NCI-H748 treated with DMSO at 0.1 percent for 48 hours (cell line): ENCODE measurements at places on chromosomes 12 and 14.

DNA sequence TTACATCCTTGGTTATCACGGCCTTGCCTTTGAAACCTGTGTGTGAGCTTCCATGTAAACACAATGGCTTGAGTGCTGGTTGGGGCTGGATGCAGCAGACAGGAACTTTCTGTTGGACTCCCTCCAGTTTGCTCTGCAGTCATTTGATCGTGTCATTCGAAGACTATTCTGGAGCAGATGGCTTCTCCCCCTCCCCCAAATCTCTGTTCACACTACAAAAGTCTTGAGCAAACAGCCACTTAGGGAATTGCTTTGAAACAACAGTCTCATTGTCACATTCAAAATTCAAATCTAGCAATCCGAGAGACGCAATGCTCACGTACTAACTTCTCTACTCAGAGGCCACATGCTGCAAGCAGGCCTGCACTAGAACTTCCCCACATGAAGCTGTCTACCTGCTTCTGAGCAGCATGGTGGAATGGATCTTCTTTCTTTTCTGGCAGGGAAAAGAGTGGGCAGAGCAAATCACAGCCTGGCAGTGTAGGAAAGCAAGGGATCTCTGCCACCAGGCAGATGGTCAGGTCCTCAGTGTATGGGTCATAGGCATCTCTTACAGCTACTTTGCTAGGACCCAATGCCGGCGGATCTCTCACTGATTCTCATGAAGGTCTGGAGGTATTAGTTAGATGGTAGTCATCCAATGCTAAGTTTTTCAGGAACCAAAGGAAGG is 214.2 kb downstream of the PPM1H start:
- DNase-seq, result no peak

- DNase-seq, result no peak
Measured at GRCh38 chr14:25046301-25046943, 3.5 kb downstream of the STXBP6 start.

GRCh38 chr14:45123271-45123670 is 11.0 kb downstream of the FKBP3 start:
- DNase-seq, result no peak

GRCh38 chr12:132285991-132286681 is 43.3 kb downstream of the GALNT9 start:
- no peak for DNase-seq

DNA sequence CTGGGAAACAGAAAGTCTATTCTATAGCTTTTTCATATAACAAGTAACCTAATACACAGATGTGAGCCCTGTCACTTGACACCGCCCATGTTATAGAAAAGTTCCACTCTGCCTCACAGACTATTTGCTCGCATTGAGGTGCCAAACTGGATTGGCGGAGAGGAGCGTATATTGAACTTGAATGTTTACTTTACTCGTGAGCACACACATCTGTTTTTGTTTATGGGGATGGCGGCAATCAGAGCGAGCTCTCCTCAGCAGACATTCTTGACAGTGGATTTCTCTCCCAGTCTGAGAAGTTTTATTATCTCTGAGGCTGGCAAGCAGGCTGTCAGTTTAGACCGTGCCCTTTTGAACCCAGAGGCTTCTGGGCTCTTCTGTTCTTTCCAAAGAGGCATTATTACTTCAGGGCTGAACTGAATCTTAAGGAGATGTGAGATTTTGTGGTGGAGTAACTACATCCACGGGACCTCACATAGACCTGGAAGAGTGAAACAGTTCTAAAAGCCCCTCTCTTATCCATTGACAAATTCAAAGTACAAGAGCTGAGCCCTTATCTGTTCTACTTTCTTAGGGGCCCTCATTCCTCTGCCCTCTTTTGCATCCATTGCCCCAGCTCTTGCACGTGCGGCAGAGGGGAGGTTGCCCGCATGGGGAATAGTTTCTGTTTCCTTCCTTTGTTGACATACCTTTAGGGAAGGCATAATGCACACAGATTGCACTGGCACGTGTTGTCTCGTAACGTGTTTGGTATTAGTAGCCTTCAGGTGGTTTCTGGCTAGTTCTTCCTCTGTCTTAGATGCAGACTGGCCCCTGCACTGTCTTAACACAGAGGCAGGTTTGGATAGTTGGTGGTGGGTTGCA is 68.2 kb downstream of the DRAM1 start:
- DNase-seq, result peak; percentile 62

- peak; percentile 86 for DNase-seq
Measured at GRCh38 chr14:41609704-41610183, 3.1 kb downstream of the LRFN5 start.

GRCh38 chr12:46124132-46124847 is 133.9 kb upstream of the SCAF11 start:
- no peak for DNase-seq

- DNase-seq, result no peak
Measured at GRCh38 chr12:110424237-110424636, 20.7 kb upstream of the ANAPC7 start.

GRCh38 chr12:12406762-12407161 is 49.9 kb downstream of the BORCS5 start:
- no peak for DNase-seq

DNA sequence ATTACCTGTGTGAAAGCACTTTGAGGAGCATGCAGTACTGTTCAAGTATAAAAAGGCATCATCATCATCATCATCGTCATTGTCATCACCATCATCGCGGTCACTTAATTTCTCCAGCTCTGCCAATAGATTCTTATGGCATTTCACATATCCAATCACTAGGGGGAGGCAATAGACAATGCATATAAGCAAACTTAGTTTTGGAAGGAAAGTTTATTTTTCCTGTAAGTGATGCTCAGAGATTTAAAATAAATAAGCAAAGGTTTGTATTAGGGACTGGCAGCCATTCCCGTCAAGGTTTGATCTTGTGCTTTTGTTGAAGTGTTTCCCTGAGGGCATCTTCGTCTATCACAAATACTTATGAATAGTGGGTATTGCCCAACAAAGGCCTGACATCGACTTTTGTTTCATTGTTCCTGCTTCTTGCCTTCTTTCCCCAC is 127.4 kb downstream of the KTN1 start:
- DNase-seq, result peak; percentile 32

GRCh38 chr14:81837304-81837703 is 303.7 kb upstream of the SEL1L start:
- no peak for DNase-seq

GRCh38 chr14:71380271-71380670 is 473.0 kb downstream of the PCNX1 start:
- DNase-seq, result no peak

GRCh38 chr12:89556976-89557375 is 31.1 kb upstream of the POC1B start:
- no peak for DNase-seq

DNA sequence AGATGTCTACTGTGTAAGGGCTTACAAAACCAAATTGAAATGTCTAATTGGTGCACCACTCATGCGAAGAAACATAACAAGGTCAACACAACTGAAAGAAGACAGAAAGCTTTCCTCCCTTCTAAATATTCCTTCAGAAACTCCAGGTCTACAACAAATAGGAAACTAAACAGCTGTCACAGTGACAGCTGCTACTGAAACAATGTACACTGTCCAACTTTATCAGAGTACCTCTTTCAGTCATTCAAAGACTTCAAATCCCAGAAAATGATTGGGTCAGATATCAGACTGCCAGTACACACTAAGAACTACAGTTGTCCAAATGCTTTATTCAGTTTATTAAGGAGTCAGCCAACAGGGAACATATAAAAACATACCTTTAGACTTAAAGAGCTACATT is 35.2 kb downstream of the CEP128 start:
- DNase-seq, result no peak

GRCh38 chr12:119181944-119182343 is 3.2 kb downstream of the HSPB8 start:
- no peak for DNase-seq

DNA sequence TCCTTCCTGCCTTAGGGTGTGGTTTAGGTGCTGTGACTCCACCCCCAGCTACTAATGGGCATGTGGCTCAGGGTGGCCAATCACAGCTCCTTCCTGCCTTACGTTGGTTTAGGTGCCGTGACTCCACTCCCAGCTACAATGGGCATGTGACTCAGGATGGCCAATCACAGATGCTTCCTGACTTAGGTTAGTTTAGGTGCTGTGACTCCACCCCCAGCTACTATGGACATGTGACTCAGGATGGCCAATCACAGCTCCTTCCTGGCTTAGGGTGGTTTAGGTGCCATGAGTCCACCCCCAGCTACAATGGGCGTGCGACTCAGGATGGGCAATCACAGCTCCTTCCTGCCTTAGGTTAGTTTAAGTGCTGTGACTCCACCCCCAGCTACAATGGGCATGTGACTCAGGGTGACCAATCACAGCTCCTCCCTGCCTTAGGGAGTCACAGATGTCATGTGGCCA is 163.9 kb downstream of the TBX5 start:
- DNase-seq, result no peak

DNA sequence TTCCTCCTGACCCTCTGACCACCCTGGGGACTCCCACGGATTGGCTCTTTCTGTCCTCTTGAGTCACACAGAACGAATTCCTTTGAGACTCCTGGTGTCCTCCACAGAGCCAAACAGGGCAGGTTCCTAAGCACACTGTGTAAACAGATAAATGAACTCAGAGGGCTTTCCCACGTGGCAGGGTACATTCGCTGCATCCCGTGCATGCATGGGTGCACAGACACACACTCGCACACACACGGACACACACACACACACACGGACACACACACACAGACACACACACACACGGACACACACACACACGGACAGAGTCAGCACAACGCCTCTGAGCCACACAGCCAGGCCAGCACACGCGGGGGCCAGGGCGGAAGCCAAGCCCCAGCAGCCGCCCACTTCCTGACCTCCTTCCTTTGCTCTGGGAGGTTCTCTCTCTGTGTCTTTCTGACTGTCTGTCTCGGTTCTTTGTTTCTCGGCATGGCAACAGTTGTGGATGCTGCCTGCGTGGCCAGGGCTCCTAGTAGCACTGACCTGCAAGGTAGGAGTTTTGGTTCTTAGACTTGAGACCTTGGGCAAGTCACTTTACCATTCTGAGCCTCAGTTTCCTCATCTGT is 706 bp downstream of the CRACR2A start:
- DNase-seq, result no peak

DNA sequence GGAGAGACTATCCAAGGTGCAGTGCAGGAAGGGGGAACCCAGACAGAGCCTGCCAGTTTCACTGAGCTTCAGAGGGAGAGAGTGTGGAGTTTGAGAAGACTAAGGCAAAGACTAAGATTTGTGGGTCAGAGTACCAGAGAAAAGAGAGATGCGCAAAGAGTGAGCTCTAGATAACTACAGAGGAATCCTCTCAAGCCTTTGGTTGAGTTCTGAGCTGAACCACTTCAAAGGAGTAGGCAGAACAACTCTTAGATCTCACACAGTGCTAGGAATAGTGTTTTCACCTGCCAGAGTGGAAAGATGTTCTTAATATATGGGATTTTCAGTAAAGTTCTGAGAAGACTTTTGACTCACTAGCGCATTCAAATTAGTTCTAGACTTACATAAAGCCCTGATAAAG is 10.7 kb upstream of the M6PR start:
- no peak for DNase-seq

GRCh38 chr12:124294780-124295341 is at the start of gene RFLNA:
Gene RFLNA (plus strand): TSS chr12:124295093. CDS start chr12:124295430, 337 bp downstream.
- no peak for DNase-seq

DNA sequence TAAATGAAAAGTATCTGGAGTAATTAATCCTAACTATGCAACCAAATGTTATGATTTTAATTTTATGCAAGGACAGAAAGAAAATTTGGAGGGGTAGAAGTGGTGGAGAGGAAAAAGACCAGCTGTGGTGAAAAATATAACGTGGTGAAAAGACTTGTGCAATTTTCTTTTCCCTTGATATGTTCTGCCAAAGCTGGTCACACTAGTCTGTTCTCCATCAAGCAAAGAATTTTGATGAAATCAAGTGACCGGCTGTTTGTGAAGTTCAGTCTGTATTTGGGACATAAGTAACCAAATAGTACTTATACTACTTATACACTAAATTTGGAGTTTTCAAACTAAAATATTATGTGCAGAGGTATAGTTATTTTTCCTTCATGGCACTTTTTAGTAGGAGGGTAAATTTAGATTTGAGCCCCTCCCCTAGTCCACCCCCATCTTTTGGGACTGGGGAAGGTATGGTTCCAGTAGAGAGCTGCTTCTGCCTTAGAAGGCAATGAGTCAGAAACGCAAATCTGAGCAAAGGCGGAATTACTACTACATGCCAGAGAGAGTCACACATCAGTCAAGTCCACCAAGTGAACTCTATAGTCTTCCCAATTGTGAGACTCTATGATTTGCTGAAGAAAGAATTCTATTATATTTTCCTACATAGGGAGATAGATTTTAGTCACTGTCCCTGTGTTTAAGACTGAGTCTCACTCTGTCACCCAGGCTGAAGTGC is 229.7 kb downstream of the SLC25A21 start:
- no peak for DNase-seq

GRCh38 chr12:128170181-128170580 is 96.8 kb upstream of the TMEM132C start:
- DNase-seq, result no peak

- DNase-seq, result no peak
Measured at GRCh38 chr12:112988224-112988623, 9.9 kb downstream of the OAS2 start.

- DNase-seq, result no peak
Measured at GRCh38 chr12:120920178-120920577, 16.0 kb upstream of the SPPL3 start.

GRCh38 chr12:74454109-74454508 is 83.5 kb upstream of the ATXN7L3B start:
- no peak for DNase-seq

DNA sequence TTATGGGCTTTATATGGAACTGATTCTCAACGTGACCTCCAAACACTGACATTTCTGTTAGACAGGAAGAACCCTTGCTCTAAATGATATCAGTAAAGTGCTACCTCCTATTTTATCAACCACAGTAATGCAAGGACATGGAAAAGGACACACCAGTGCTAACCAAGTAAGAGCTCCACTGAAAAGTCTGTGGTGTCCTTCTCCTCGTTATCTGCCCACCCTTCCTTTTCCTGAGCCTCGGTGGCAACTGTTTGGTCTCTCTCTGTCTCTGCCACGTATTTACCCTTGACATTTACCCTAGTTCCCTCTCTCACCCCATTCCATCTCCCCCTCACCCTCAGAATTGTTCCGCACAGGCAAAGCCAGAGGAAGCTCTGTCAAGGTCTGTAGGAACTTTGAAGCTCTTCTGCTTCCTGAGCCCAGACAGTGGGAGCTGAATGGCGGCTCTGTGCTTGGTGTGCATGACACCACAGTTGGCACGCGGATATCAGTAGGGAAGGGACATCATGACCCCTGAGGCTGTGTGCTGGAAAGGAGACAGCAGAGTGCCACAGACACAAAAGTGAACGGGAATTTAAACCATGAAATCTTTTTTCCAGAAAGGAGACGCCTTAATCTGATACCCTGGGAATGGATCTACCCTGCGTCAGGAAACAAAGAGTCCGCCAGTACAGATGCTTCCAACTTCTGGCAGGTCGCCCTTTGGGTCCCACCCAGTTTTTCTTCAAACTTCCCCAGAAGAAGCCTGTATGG is 50.8 kb downstream of the NTN4 start:
- DNase-seq, result no peak

DNA sequence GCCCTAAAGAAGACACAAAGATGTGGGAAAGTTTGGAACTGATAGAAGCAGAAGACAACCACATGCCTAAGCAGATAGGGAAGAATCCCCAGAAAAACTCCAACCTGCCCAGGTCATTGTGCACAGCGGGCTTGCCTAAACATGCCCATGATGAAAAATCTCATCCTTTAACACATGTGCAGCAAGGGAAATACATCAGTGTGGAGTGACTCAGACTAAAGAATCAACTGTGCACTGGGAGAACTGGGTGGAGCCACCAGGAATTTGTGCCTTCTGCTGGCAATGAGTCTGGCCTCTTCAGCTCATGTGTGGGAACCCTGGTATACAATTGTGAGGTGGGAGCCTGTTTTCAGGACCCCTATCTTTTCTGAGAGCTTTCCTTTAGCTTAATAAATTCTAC is 398.5 kb downstream of the FSCB start:
- no peak for DNase-seq

- DNase-seq, result peak; percentile 6
Measured at GRCh38 chr12:107468182-107468581, 217.4 kb upstream of the PWP1 start.
